ENCODE measurements at places on chromosomes 3 and 15.
A peak's percentile ranks its signal among the peaks of the same experiment; 100 is the strongest.

DNA sequence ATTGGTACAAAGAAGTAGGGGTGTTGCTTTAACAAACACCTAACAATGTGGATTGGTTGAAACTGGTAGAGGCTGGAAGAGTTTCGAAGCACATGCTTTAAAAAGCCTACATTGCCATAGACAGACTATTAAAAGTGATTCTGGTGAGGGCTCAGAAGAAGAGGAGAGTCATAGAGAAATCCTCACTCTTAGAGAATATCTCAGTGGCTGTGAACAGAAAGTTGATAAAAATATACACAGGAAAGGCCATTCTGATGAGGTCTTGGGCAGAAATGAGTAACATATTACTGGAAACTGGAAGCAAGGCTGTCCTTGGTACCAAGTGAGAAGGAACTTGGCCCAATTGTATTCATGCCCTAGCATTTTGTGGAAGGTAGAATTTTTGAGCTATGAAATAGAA, 173.7 kb upstream of the CRBN start:
- DNase-seq, result no peak

- DNase-seq, result no peak
Observed at GRCh38 chr15:57654153-57654852, 52.2 kb upstream of the POLR2M start.

GRCh38 chr15:61315471-61315870, 86.4 kb upstream of the RORA start:
- DNase-seq, result no peak

- no peak for DNase-seq
Observed at GRCh38 chr3:127490271-127491023, 100.1 kb downstream of the TPRA1 start.

GRCh38 chr15:95565016-95565600, 765.4 kb upstream of the NR2F2 start:
- no peak for DNase-seq

DNA sequence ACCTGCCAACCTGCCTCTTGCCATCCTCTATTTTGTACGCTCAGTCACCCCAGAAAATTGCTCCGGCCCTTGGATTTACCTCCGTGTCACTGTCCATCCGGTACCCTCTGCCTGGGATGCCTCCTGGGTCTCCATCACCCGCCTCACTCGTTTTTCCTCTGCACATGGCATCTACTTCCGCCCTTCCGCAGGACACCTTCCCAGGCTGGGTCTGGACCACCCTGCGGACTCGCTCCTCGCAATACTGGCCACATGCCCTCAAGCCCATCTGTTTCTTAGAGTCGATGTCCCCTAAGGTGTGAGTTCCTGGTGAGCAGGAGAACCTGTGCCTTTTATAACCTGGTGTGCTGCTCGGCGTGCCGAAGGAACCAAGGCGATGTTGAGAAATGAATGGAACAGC, 58.5 kb downstream of the APBA2 start:
- DNase-seq, result no peak

DNA sequence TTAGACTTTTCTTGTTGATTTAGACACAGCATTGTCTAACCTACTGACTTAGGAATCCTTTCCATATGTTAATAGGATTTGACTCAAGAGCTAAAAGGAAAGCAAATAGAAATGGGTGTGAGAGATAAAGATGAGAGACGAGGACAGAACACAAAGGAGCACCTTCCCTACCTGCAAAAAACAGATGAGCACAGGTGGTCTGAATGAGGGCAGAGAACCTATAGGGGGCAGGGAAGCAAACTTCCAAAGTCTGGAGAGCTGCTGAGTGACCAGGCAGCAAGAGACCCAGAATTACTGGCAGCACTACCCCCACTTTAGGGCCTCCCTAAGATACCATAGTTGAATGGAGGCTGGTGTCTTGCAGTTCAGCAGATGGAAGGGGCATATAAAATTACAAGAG, 98.1 kb upstream of the CTNNB1 start:
- DNase-seq, result no peak

DNA sequence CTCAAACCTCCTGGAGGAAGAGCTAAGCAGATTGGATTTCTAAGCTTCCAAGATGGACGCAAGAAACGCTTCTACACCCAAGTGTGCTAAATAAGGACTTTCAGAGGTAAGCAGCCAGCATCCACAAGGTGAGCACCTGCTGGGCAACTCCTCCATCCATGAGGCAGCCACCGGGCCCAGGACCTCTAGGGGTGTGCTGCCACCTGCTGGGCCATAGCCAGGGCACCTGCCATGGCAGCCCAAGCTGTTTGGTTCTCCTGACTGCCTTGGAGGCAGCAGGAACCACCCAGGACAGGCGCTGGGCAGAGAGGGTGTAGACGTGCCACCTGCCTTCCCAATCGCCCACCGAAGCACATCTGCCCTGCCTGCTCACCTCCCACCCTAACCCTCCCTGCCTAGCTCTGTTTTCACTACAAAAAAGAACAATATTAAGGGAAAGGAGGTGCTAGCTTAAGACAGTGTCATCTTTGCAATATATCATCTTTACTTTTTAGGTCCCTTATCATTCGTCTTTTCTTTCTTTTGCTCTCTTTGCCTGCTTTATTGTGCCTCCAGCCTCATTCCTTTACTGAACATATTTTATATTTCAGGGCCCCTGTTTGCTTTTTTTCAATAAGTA, 12.9 kb downstream of the C15orf62 start:
- DNase-seq, result no peak

DNA sequence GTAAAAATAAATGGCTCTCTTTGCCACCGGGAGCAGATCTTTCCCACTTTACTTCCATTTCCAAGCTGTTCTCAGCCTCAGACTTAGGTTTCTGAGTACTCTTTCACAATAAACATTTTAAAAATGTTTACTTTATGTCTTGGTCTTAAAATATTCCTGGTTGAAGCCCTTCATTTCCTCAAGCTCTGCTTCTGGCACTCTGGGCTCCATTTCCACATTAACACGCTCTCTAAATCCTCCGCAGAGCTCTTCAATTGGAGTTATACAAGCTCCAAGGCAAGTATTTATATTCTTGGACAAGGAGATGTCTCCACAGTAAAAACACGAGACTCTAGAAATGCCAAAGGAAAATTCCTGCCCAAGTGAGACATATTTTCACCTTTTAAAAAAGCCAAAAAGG, 169.3 kb downstream of the GREM1 start:
- DNase-seq, result no peak

DNA sequence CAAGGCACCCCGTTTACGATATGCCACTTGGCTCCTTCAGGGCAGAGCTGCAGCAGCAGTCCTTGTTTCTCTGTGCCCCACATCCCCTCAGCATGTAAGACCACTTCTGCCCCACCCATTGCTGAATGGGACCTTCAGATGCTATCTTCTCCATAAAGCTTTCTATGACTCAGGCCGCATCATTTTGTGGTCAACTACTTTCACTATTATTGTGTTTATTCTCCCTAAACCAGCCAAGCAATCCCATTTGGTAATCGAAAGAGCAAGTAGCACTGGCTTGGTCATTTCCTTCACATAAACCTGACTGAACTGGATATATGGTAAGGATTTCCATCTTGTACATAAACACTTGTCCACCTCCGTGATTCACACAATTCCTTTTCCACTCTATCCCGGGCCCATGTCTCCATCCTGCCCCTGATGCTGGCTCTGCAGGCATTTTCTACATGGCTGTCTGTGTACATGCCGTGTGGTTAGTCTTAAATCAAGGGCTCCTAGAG, 25.7 kb downstream of the LIPC start:
- no peak for DNase-seq

DNA sequence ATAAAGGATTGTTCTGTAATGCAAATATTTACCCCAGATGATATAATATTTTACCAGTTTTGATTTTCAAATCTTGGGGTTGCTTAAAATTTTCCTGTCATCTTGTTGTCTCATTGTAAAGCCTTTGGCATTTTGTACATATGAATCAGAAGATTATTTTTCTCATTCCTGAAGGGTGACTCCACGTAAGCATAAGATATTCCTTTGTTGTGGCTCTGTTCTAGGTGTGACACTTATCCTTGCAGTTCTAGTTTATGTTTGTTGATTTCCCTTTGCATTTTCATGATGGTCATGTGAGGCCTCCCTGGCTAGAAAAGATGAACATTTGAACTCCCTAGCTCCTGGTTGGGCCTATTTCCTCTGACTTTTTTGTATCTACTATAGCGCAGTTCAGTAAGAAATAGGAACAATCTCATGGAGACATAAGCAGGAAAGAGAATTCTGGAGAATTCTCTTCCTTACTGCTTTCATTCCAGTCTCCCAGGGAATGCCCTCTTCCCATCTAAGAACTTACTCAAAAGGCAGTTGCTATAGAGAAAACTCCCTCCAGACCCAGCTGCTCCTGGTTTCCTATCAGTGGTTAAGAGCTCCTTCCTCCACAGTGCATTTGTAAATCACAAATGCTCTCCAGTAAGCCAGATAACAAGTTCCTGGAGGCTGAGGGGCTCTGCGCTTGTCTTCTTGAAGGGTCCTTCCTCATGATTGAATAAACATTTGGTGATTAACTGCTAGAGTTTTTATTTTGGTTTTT, 124.7 kb downstream of the WNT5A start:
- DNase-seq, result no peak

GRCh38 chr15:56128081-56128480, 115.6 kb downstream of the RFX7 start:
- no peak for DNase-seq

- no peak for DNase-seq
Observed at GRCh38 chr3:121981473-121981872, 40.6 kb downstream of the ILDR1 start.

DNA sequence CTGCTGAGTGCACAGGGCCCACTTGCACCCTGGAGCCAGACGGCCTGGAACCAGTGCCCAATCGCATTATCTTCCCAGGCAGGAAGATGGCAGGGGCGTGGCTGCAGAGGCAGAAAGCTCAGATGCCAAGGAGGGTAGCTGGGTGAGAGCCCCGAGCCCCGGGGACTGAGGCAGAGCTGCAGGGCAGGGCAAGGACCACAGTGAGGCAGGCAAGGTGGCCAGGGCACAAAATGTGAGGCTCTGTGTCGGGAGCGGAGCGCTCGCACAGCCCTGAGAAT, 1.6 kb upstream of the CCDC33 start:
- no peak for DNase-seq

DNA sequence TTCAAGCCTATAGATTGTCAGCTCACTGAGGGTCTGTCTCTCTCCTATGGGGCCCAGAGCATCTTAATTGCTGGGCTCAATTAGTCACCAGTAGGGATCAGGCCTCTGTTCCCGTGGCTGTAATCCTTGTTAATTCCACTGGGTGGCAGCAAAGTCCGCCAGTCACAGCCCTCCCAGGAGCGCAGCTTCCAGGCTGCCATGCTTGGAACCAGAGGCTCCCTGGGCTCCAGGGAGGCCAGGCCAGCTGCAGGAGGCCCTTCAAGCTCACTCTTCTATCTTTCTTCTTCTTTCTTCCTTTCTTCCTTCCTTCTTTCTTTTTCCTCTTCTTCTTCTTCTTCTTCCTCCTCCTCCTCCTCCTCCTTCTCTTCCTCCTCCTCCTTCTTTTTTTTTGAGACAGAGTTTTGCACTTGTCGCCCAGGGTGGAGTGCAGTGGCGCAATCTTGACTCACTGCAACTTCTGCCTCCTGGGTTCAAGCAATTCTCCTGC, 14.4 kb downstream of the RNU5B-1 start:
- peak; percentile 92 for DNase-seq

DNA sequence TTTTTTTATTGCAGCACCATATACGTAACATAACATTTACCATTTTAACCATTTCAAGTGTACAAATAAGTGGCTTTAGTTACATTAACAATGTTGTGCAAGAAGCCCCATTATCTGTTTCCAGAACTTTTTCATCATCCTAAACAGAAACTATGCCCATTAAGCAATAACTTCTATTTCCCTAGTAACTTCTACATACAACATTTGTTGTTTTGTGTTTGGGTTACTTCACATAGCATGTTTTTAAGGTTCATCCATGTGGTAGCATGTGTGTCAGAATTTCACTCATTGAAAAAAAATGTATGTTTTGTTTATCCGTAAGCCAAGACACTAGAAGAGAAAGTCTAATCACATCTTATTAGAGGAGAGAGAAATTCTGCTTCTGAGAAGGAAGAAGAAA, 450.5 kb upstream of the PDZRN3 start:
- no peak for DNase-seq

DNA sequence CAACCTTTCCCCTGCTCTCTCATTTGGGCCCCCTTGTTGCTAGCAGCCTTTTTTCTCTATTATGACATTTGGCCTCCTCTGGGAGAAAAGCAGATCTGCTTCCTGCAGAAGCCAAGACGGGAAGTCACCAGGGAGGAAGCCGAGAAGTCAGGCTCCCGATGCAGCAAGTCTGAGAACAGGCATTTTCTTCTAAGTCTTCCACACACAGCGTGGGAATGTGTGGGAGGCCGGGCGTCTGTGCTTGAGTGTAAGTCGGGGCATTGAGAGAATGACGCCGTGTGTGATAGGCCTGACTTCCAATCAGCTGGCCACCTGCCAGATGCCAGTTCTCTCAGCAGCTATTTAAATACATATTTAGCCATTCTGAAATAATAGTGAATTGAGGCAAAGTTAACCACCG, 75.8 kb upstream of the FAM98B start:
- DNase-seq, result no peak

DNA sequence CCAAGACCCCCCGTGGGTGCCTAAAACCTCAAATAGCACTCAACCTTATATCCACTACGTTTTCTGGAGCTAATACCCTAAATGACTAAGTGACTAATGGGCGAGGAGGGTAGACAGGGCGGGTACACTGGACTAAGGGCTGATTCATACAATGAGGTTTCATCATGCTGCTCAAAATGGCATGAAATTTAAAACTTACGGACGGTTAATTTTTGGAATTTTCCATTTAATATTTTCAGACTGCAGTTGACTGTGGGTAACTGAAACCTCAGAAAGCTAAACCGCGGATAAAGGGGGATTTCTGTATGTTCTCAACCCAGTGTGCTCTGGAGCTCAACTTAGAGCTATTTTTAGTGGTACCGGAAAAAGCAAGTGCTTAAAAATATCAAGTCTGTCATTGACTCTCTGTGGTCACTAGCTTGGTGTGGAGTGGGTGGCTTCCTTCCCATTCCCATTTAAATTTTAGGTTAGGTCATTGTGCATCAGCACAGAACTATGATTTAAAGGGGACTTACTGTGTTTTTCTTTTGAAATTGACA, 72.9 kb downstream of the LRRC28 start:
- no peak for DNase-seq

DNA sequence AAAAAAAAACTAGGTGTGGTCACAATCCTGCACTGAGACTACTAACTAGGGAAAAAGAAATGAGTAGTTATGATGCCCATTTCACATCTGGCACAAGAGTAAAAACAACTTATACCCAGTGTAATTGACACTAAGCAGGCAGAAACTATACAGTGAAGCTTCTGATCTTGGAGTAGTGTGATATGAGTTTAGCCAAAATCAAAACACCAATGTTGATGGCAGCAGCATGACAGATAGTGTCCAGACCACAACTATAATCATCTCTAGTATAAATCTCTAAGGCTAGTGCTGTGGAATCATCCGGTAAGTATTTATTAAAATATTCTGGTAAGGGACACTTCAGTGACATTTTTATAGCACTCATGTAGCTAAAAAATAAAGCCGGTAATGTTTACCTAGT, 108.5 kb upstream of the EPHA6 start:
- DNase-seq, result no peak

DNA sequence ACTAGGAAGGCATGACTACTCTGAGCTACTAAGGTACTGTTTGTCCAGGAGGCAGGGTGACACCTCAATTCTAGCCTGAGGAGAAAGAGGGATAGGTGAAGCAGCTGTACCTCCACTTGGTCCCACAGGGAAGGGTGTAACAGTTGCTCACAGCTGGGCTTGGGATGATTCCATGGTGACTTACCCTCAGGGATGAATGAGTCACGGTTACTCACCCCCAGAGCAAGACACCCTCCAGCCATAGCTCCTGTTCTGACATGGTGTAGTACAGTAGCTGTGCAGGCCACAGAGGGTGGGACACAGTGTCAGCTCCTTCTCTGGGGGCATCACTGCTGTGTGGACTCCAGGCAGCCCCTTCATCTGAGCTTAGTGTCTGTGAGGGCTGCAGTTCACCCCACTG, 868.6 kb upstream of the SEMA6D start:
- no peak for DNase-seq

Data from frontal cortex (tissue), 4 donors.